ENCODE measurements at places on chromosomes 7 and 10. TPM values are rescaled to one million over a fixed set of nuclear protein-coding genes. Genes with fewer than 3 reads are reported as not detected.

GRCh38 chr10:70115948-70116682 is 16.5 kb downstream of the AIFM2 start:
- no peak for DNase-seq

GRCh38 chr7:36208426-36208825 is 55.4 kb downstream of the EEPD1 start:
- DNase-seq: no peak

- DNase-seq: no peak
Measured at GRCh38 chr10:88936656-88937055, 15.9 kb downstream of the ACTA2 start.

GRCh38 chr7:157946398-157947060 is 609.7 kb downstream of the DNAJB6 start:
- no peak for DNase-seq

DNA sequence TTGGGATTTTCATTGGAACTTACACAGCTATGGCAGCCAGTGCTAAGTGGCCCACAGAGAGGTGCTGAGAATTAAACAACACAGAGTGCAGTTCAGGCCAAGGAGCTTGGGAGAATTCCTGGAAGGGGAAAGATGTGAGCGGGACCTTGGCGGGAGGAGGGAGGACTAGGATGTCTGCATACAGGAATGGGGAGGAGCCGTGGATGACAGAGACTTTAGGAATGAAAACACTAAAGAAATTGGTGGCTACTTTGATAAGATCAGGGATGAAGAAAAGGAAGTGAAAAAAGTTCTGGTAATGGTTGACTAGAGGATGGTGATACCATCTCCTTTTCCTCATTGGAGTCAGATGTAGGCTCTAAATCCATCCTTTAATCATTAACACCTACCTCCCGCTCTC is 234.2 kb upstream of the FZD8 start:
- DNase-seq: no peak

DNA sequence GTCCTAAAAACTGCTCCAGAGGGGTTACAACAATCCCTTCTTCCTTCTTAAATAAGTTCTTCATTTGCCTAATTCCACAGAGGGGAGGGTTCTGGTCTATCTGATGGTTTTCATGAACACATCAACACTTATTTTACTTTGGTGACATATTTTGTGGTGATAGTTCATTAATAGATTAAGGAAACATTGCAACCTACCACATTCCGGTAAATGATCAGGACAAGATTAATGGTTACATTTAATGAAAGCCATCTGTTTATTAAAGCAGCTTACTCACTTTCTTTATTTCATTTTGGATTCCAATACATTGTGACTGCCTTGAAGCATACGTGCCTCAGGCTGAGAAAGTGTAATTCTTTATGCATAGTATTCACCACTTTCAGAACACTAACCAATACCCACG is 101.0 kb downstream of the SKIDA1 start:
- DNase-seq: no peak

Gene ZC3HAV1L
- 5.0 TPM for total RNA-seq

DNA sequence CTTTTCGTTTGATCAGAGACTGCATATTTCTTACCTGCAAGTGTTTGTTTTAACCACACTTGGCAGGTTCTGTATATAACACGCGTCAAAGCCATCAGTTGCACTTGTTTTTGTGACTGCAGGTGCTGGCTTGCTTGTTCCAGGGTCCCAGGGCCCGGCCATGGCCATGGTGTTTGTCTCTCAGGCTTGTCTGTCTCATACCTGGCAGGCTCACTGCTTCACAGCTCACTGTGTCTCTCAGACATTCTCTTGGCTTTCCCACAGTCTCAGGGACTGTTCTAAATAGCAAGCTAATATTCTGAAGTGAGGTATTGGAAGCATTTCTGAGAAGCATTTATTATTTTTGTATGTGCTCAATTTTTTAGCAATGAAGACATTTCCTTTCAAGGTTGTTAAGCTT is 46.9 kb downstream of the GPR141 start:
- DNase-seq: no peak

Gene ZCWPW1
- 3.2 TPM for total RNA-seq

DNA sequence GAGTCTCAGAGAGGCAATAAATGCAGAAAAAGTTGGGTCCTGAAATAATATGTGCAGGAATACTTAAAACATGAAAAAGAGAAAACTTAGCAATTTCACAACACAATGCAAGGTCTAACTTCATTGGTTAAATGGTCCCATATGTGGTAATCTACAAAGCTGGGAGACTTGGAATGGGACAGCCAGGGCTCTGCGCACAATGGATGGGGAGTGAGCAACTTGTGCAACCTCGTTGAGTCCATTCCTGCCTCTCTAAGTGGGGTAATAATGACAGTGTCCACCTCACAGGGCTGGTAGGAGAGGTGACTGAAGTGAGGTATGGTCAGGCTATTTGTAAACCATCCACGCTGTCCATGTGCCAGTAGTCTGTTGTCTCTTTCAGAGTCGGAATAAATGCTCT is 11.8 kb upstream of the EMX2 start:
- no peak for DNase-seq

Gene MYPN
- total RNA-seq: 118 TPM

DNA sequence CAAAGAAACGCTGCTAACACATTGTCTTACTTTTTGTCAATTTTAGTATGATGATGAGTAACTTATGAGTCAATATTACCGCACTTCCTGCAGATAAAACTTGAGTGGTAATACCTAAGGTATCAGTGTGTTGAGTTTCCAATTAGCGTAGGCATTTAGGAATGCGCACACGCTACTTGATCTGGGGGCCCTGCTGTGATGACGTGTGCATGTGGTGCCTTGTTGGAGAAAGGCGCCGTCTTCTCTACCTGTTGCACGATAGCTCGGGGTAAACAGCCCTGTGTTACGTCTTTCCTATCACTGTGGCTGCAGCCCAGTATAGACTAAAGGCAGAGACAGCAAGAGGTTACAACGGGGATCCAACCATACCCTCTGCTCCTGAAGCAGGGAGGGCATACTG is 476.8 kb upstream of the ADARB2 start:
- DNase-seq: no peak

Gene CUBN
- total RNA-seq: 0.28 TPM

Gene HOXA4
- not detected for total RNA-seq

GRCh38 chr10:71761541-71762113 is 11.7 kb downstream of the VSIR start:
- DNase-seq: no peak

Gene DMBT1
- not detected for total RNA-seq

DNA sequence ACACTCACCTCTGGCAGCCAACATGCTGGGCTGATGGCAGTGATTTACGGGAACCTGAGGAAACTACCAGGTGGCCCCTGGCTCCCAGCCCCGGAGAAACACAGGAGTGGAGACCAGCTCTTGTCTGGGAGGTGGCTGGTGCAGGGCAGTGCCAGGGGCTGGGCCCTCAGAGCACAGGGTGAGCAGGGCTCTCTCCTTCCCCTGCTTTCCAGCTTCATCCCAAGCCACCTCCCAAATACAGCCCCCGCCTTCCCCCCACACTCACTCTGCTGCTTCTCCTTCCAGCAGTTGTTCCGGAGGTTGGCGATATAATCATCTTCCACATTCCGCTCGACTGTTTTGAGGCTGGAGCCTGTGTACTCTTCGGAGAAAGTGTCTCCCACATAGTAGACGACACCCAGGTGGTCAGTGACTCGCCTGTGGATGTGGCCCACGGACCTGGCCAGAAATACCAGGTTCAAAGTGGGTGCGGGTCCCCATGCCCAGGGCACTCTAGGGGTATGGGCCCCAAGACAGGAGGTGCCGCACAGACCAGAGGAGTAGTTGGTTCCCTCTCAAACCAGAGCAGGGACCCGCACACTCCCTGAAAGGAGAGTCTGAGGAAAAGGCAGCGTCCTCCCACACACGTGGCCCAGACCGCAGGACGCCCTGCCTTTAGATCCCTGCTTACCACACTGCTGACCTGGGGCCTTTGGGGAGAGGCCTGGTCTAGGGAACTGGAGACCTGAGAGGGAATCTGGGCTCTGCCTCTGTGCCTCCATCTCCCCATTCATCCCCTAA is 18.3 kb downstream of the DNAJB12 start:
- peak; percentile 56 for DNase-seq

- DNase-seq: no peak
Measured at GRCh38 chr7:2190531-2190930, 42.2 kb downstream of the MAD1L1 start.

DNA sequence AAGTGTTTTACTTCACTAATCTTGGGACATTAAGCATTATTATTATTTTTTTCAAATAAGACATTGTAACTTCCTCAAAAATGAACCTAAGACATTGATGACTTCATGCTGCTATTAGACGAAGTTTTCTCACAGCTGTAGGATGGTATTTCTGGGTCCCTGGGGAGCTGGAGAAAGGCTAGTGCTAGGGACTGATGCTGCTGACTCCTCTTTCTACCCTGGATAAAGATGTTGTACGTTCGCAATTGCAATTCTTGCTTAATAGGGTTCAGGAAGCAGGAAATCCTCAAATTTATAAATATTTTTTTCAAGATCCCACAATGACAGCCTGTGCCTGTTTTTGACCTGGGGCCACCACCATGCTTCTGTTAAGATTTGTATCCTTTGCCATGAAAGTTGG is 526.0 kb downstream of the CCSER2 start:
- DNase-seq: no peak

Gene BMS1
- total RNA-seq: 13.8 TPM

GRCh38 chr10:118781541-118781940 is 26.8 kb upstream of the CACUL1 start:
- no peak for DNase-seq

GRCh38 chr10:132471125-132471451 is 66.5 kb upstream of the INPP5A start:
- peak; percentile 27 for DNase-seq

DNA sequence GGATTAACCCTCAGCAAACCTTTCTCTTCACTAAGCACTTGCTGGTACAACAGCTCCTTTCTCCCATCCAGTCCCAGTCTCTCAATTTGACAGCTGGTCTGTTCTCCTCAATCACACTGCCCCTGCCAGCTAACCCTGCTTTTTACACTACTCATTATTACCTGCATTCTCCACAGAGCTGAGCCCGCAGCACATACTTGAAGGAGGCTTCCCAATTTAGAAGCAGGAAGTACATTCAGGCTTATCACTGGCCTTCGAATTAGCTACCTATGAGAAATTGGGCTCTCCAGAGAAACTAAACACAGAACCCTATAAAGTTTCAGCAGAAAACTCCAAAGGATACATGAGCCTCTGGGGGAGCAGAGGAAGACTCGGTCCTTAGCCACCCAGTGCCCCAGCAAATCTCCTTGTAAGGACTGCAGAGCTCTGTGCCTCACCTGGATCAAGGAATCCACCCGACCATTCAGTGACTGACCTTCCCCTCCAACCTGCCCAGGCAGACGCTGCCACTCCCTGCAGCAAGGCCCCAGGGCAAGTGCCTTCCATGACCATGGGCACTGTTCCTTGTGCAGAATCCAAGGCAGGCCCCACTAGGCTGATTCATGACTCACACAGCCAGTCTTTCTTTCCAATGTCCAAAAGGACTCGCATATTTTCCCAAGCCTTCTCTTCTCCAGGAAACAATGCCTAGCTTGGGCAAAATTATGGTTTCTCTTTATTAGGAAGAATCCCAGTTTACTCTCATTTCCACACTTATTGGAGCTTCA is 68.0 kb downstream of the VOPP1 start:
- DNase-seq: no peak

DNA sequence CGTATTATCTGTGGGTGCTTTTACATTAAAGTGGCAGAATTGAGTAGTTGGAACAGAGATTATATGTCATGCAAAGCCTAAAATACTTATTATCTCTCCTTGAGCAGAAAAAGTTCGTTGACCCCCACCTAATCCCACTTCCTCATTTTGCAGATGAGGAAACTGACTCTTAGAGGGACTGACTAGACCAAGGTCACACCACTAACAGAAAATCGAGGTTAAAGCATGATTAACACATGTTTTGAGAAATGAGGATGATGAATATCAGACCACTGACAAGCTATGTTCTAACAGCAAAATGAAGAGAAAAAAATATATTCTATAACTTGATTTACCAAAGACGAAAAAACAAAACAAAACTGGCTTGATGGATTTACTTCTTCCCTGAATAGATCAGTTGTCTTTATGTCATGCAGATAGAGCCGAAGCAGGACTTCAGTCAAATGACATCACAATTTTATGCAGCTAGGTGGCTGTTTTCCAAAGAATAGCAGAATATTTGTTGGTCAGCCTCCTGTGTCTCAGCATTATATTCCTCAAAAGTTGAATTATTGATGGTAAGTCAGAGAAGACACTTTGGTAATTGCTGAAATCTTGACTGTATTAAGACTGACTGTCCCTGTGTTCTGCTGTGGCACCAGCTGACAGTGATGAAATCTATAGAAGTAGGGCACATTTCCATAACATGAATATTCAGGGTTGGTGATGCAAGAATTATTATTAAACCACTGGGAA is 24.2 kb upstream of the SMIM30 start:
- no peak for DNase-seq

Gene EN2
- 0.06 TPM for total RNA-seq

DNA sequence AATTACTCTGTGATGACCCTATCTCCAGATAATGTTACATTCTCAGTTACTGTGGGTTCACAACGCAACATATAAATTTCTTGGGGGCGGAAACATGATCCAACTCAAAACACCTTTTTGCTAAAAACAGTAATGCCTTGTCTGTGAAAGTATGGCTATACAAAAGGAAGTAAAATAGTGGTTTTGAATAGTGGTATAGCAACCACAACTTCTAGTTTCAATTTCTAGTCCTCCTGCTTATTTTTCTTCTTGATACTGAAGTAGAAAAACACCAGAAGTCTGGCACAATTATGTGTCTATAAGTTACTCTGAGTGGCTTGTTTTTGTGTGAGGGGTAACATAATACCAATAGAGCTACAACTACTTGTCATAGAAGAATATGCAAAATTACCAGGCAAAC is 21.5 kb upstream of the ZNF800 start:
- DNase-seq: no peak

- DNase-seq: no peak
Measured at GRCh38 chr10:78165172-78165571, 131.5 kb downstream of the RPS24 start.

- DNase-seq: no peak
Measured at GRCh38 chr7:98681511-98681910, 64.4 kb downstream of the NPTX2 start.

Gene PPIF
- total RNA-seq: 153 TPM

DNA sequence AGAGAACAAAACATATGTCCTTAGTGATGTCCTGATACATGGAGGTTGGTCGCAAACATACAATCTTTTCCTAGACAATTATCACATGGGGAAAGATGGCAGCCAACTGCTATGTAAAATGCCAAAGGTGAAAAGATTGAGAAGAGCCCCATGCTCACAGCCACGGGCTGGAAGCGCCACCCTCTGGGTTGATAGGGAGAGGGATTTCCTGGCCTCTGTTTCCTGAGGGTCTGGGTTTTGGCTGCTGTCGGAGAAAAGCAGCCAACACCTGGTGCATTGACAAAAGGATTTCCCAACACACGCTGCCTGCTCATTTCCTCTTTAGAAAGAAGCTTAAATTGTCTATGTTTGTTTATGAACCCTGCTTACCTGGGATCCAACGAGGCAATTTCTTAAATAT is 43.8 kb downstream of the ITIH5 start:
- DNase-seq: no peak

Gene FGFBP3
- 0.44 TPM for total RNA-seq

DNA sequence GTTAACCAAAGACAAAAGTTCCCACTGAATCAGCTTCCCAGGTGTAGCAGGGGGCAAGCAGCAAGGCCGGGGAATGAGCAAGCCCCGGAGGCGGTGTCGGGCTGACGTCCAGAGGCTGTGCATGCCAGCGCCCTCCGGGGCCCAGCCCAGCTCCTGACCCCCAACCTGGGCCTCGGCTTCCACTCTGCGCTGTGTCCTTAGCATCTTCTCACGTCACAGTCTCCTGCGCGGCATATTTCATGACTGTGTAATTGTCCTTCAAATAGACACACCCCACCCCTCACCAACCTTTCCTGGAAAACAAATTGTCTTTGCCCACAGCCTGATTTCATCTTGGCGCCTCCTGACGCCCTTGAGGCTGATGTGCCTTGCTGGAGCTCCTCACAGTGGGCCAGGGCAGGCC is 133.5 kb downstream of the RGS10 start:
- peak; percentile 50 for DNase-seq
